Glomerular endothelial cell (primary cell): ENCODE measurements at places on chromosomes 16 and 17. TPM values are rescaled to one million over a fixed set of nuclear protein-coding genes. Genes with fewer than 3 reads are reported as not detected.

Gene KRTAP2-1
- not detected in 2 replicates for total RNA-seq

Gene TLCD3B
- total RNA-seq, result 0.82 TPM in 1 of 2 replicates, not detected in the other

Gene BFAR
- total RNA-seq, result 84.2 and 129 TPM in 2 replicates

Gene TERB1
- not detected in 2 replicates for total RNA-seq

Gene HCRT
- not detected in 2 replicates for total RNA-seq

Gene MARVELD3
- 0.12 TPM in 1 of 2 replicates, not detected in the other for total RNA-seq

Gene VAC14
- 46.0 and 63.1 TPM in 2 replicates for total RNA-seq

Gene TIMM22
- total RNA-seq, result 21.6 and 22.9 TPM in 2 replicates

Gene CES5A
- total RNA-seq, result not detected in 2 replicates

Gene GCGR
- not detected in 2 replicates for total RNA-seq

Gene RGS11
- 2.3 and 3.9 TPM in 2 replicates for total RNA-seq

Gene GEMIN4
- 16.6 and 18.6 TPM in 2 replicates for total RNA-seq

Gene KRT33B
- total RNA-seq, result not detected in 2 replicates

Gene ARL5C
- not detected in 2 replicates for total RNA-seq

Gene CX3CL1
- total RNA-seq, result 13.3 and 58.0 TPM in 2 replicates

Gene BCO1
- not detected in 2 replicates for total RNA-seq

Gene RPH3AL
- total RNA-seq, result 16.1 and 18.7 TPM in 2 replicates

Gene CDYL2
- 34.1 and 39.7 TPM in 2 replicates for total RNA-seq

Gene HSD17B1
- total RNA-seq, result 0.44 and 1.1 TPM in 2 replicates

Gene SLFN14
- 0.18 TPM in 1 of 2 replicates, not detected in the other for total RNA-seq

Gene KRT40
- total RNA-seq, result not detected in 2 replicates

Gene CHD9NB
- 2.7 and 3.2 TPM in 2 replicates for total RNA-seq

Gene EXOC3L1
- total RNA-seq, result 12.0 and 27.4 TPM in 2 replicates

Gene CCDC40
- 2.6 and 4.9 TPM in 2 replicates for total RNA-seq

Gene BCAR1
- 255 and 278 TPM in 2 replicates for total RNA-seq

Gene NPIPA3
- 0.73 and 4.0 TPM in 2 replicates for total RNA-seq

Gene NAE1
- total RNA-seq, result 49.1 and 80.5 TPM in 2 replicates

Gene NOL3
- 8.4 and 15.3 TPM in 2 replicates for total RNA-seq

Gene GAS2L2
- not detected in 2 replicates for total RNA-seq

Gene SLC12A3
- total RNA-seq, result not detected in 2 replicates

Gene TAC4
- not detected in 2 replicates for total RNA-seq

Gene NTN3
- total RNA-seq, result 0.35 TPM in 1 of 2 replicates, not detected in the other

Gene STRADA
- total RNA-seq, result 23.3 and 34.2 TPM in 2 replicates

Gene KRTAP4-9
- total RNA-seq, result not detected in 2 replicates

Gene TSPAN10
- 0.18 and 0.44 TPM in 2 replicates for total RNA-seq

Gene CEP95
- total RNA-seq, result 11.1 and 25.2 TPM in 2 replicates

Gene TOB1
- 8.2 and 10.8 TPM in 2 replicates for total RNA-seq

Gene ALOX12
- total RNA-seq, result not detected in 2 replicates
